ENCODE measurements at places on chromosomes 2 and 18. TPM values are rescaled to one million over a fixed set of nuclear protein-coding genes. Genes with fewer than 3 reads are reported as not detected.
A peak's percentile ranks its signal among the peaks of the same experiment; 100 is the strongest.

Gene CYB5A
- 50.1 TPM for polyA plus RNA-seq

Gene GALR1
- polyA plus RNA-seq: not detected

Gene TTC31
- 17.6 TPM for polyA plus RNA-seq

Gene POTEE
- polyA plus RNA-seq: not detected

Gene CELF4
- polyA plus RNA-seq: not detected

Gene FEV
- not detected for polyA plus RNA-seq

Gene DPP4
- 0.24 TPM for polyA plus RNA-seq

Gene EVX2
- not detected for polyA plus RNA-seq

DNA sequence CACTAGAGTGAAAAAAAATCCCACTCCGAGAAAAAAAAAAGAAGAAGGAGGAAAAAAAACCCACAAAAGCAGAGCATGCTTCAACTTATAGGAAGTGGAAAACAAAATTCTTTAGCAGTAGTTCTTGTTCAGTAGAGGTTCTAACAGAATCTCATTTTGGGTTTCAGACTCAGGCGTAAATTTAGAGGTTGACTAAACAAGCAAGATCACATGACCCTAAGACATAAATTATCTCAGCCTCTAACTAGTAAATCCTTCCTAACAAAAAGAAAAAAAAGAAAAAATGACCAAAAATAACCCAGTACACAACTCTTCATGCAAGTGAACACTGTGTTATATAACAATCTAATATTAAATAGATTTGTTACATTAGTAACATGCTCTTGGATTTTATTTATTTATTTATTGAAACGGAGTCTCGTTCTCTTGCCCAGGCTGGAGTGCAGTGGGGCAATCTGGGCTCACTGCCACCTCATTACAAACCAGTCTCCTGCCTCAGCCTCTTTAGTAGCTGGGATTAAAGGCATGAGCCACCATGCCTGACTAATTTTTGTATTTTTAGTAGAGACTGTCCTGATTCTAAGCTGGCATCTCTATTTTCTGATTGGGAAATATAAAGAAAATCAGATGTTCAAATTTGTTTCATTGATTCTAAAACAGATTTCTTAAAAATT lies 35.4 kb downstream of the PPP4R3B start:
- DNase-seq: no peak

DNA sequence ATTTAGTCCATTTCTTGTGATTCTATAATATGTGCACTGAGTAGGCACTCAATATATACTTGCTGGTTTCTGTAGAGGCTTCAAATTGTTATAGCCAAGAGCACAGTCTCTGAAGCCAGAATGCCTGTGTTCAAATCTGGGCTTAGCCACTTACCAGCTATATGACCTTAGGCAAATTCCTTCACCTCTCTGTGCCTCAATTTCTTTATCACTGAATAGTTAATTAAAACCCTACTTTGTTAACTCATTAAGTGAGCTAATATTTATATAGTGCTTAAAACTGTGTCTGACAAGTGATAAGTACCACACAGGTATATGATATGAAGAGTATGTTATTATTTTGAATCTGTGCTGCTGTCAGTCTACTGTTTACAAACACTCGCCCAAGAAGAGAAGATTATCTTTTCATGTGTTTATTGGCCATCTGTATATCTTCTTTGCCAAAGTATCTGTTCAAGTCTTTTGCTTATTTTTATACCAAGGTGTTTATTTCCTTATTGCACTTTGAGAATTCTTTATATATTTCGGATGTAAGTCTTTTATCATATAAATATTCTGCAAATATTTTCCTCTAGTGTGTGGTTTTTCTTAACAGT lies 1.3 kb upstream of the RIT2 start:
- no peak for DNase-seq

GRCh38 chr2:107473150-107473549 lies 353.5 kb upstream of the RGPD4 start:
- no peak for DNase-seq

DNA sequence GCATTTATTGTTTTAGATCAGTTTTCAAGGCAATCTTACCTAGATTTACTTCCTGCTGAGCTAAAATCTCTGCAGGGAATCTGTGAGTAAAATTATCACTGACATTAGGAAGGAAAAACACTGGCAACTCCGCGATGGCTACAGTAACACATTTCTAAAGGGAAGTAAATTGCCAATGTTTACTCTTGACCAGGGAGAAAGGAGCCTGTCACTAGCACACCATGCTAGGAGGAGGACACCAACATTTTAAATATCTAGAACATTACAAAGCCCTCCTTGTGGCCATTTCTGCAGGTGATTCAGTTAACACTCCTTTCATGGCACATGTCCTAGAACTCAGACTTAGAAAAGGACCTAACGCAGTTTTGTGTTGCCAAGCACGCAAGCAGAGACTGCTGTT lies 58.4 kb downstream of the TCF4 start:
- DNase-seq: no peak

GRCh38 chr2:215418064-215418963 lies 17.6 kb downstream of the FN1 start:
- DNase-seq: no peak

DNA sequence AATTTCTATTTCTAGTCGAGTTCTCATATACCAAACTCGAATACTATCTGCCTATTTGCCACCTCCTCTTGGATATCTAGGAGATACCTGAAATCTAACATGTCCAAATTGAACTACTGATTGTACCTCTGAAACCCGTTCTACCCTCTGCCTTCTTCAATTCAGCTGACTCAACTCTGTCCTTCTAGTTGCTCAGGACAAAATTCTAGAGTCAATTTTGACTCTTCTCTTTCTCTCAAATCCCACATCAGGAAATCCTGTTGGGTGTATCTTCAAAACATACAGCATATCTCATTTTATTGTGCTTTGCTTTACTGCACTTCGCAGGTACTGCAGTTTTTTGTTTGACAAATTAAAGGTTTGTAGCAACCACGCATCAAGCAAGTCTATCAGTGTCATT lies 137.8 kb downstream of the ZAP70 start:
- no peak for DNase-seq

DNA sequence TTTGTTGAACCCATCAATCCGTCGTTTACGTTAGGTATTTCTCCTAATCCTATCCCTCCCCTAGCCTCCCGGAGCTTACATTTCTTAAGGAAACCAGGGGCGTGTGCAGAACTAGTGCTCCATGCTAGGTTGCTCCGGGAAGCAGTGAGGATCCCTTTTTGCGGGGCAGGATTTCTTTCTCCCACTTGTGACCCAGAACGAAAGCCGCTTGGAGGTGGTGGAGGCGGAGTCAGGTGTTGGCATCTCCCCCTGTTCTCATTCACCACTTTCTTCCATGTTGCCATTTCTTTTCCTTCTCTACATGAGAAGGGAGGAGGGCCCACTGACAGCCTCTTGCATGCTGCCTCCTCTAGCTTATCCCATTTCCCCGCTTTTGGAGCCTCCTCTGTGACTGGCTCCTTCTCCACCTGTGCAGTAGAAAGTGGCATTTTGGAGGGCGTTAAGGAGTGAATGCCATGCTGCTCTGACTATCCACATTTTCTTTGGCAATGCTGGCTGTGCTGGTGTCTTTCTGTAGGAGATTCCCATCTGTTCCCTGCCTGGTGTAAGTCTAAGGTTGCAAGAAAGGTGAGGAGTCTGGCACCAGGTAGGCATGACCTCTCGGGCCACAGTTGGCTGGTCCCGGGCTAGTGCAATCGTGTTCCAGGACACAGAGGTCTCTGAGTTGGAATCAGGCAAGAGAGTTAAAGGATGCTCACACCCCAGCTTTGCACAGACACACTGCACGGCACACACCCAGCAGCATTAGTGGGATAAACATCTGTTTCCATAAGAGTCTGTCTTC lies 89.5 kb downstream of the ACKR3 start:
- DNase-seq: no peak

DNA sequence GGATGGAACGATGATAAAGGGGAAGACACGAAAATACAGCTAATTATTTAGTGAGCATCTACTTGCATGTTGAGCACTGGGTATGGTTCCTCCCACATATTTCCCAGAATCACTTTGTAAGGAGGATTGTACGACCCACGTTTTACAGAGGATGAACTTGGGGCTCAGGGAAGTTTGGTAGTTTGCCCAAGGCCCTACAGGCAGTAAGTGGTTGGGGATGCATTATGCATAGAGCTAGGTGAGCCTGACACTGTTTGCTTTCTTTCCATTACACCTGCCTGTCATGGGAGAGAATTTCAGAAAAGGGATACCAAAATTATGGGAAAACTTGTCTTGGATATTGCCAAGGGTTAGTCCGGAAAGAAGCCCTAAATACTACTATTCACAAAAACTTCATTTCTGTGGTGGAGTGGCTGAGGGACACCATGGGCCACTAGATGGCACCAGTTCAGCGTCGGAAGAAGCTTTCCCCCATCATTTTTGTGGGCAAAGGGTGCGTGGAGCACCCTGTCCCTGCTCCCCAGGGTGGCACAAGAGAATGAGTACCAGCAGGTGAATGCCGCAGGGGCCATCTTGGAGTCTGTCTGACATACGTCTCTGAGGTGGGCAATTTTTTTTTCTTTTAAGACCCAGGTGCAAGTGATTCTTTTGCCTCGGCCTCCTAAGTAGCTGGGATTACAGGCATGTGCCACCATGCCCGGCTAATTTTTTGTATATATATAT lies 23.5 kb upstream of the C18orf32 start:
- peak; percentile 46 for DNase-seq

- no peak for DNase-seq
Observed at GRCh38 chr2:189552334-189552990, 28.1 kb downstream of the SLC40A1 start.

DNA sequence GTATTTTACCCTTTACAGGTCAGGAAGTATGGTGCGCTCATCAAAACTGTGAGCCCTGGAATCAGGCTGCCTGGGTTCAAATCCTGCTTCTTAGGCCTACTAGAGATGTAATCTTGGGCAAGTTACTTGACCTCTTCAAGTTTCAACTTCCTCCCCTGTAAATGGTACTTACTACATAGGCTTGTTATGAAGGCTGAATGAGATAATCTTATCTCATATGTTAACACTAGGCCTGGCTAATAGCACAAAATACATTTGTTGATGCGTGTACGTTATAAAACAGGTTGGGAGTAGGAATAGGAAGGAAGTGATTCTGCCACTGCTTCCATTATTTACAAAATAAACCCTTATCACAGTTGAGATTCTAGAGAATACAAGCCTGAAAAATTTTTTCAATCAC lies 1.7 kb upstream of the RFTN2 start:
- DNase-seq: no peak

DNA sequence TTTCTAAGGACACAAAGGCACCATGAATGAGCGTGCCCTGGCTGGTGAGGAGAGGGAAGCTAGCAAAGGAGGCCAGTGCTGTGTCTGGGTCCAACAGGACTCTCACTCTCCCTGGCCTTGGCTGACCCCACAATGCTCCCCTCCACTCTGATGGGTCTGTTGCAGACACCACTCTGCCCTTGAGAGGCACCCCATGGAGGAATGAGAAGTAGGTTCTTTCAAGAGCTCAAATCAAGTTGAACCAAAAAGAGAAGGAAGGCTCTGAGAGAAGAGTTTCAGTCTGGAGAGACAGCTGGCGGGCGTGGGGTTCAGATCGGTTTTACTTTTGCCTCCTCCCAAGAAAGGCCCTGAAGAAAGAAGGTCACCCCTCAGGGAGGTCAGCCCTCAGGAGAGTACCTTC lies 18.4 kb downstream of the TMEM247 start:
- DNase-seq: no peak

DNA sequence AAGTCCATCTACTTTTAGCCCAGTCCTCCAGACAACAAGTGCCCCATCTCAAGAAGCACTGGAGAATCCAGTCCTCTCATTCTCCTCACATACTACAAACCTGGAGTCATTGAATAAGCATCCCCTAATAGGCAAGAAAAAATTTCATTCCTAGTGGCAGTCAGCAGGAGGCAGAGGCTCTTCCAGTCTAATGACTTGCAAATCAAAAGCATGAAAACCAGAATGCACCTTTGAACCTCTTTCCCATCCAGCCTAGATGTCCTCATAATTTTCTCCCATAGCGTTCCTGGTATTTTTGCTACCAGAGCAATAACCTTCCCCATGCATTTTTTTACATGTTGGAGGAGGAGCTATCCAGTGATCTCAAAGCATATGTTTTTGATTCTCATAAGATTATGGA lies 252.6 kb downstream of the TTC32 start:
- DNase-seq: peak; percentile 43

- DNase-seq: peak; percentile 74
Observed at GRCh38 chr18:34929336-34929780, 111.9 kb upstream of the MAPRE2 start.

DNA sequence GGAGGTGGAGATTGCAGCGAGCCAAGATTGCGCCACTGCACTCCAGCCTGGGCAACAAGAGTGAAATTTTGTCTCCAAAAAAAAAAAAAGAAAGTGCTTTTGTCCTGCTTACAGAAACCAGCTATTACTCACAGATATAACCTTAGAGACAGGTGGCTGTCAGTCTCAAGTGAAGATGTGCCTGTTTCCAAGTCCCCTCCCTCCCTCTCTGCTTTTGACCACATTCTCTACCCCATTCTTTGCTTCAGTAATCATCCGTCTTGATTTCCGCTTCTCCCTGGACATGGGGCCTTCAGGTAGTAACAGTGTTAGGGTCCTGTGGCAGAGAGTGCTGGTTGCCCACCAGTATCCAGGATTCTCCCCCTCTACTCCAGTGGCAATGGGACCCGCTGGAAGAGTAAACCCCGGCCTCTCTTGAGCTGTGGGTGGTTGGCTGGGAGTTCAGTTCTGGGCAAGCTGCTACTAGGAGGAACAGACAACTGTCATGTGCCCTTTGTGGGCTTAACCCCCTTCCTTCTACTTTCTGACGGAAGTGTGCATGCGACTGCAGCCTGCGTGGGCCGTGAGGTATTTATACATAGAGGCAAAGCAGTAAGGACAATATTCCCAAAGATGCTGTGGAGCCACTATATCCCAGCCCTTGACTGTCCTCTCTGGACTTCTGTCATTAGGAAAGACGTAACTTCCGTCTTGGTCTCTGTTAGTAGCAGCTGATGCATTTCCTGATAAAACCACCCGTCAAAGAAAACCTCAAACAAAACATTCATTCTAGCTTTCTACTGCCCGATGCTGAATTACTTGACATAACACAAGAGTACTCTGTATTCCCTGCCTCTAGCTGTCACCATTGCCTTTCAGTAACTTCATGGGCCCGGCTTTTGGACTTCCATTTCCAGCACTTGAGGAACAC lies 17.8 kb downstream of the PDCL3 start:
- no peak for DNase-seq

GRCh38 chr2:240584486-240585031 lies 2.0 kb upstream of the CAPN10 start:
- DNase-seq: peak; percentile 44

DNA sequence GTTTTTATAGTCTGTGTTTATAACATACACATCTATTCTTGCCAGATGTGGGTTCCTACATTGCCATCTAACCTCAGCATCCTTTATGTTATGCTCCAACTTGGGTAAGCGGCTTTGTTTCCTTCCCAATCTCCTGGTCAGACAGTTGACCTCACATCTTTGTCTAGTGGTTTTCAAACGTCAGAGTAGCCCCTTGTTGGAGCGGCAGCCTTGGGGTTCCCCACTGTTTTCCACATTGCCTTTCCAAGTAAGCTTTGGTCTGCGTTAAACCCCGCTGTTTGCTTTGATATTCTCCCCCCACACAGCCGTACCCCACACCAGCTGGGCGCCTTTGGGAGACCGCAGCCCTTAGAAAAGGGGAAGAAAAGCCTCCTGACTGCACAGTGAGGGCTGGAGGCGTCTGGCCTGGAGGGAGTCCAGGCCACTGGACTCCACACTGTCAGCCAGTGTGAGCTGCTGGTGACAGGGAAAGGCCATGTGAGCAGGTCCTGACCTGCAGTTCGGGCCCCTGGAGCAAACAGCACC lies 83.3 kb downstream of the MALT1 start:
- DNase-seq: no peak

GRCh38 chr18:30177056-30177455 lies 865.5 kb downstream of the DSC3 start:
- peak; percentile 14 for DNase-seq

- DNase-seq: no peak
Observed at GRCh38 chr18:62938006-62938405, 222.7 kb downstream of the PHLPP1 start.

GRCh38 chr2:147231607-147232006 lies 613.2 kb upstream of the ACVR2A start:
- no peak for DNase-seq
